ENCODE measurements at places on chromosomes 1 and 21. TPM values are rescaled to one million over a fixed set of nuclear protein-coding genes. Genes with fewer than 3 reads are reported as not detected.
A peak's percentile ranks its signal among the peaks of the same experiment; 100 is the strongest.

The SH2D1B gene
- not detected for total RNA-seq

DNA sequence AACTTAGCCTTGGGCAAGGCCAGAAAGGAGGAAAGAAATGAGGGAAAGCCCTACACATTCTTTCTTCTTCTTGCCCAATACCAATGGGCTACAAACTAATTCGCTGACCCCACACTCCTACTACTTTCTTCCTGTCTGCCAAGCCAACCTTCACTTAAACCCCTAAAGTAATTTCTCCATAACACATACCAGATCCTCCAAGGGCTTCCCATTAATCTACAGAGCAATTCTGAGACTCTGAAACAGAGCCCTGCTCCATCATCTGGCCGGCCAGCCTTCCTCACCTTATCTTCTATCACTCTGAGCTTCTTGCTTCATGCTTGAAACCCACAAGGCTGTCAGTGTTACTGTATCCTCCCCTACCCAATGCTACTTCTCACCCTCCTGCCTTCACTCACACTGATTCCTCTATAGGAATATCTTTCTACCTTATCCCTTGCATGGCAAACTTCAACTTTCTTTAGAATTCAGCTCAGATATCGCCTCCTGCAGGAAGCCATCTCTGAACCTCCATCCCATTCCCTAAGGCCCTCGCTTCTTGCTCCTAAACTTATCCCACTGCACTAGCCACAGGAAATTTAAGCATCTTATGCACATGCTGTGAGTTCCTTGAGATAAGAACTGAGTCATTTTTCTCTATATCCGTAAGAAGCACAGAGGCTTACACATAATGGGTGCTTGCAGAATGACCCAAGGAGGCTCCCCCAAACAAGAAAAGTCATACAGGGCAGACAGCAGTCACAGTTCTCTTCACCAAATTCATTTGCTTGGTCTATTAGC lies 81.9 kb downstream of the JAK1 start:
- DNase-seq, result no peak

The C1QB gene
- total RNA-seq, result 131 TPM

- peak; percentile 28 for DNase-seq
Measured at GRCh38 chr1:55375617-55376258, 160.6 kb upstream of the USP24 start.

DNA sequence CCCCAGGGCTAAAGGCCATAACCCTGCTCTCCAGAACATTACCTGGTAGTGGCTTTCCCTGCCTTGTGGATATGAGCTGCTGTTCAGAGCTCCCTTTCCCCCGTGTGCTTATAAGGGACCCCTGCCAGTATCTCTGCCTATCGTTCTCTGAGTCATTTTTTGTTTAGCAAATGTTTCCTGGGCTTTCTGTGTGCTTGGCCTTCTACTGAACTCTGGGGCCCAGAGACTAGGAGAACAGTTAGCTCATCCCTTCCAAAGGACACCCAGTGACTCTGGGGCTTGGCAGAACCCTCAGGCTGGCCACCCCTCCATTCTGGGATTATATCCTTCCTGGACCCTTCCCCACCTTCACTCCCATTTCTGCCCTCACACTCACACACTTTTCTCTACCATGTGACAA lies 80.8 kb upstream of the POU3F1 start:
- no peak for DNase-seq

GRCh38 chr1:21307663-21308305 lies 17.5 kb upstream of the ECE1 start:
- no peak for DNase-seq

DNA sequence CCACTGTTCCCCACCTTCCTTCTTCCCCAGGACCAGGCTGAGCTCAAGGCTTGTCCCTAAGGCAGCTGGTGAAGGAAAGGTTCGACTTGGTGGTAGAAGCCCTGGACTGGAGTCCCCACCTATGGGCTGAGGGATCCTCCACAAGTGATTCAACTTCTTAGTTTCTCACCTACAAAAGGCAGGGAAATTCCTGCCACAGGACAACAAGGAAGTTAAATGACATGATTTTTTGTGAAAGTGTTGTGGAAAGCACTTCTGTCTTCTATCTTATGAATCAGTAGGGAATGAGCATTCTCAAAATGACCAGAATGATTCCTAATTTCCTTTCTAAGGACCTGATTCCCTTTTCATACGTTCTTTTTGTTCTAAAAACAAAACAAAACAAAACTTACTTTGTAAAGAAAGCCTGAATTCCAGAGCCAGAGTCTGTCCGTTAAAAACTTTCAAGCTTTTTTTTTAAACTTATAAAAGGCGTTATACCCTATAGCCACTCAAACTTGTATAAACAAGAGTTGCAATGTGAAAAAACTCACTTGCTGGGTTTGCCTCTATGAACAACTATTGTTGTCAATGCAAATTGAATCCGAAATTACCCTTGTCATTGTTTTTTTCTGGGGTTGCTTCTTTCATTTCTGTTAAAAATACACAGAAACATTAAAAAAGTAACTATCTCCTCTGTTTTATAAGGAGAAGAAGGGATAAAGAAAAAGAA lies 12.2 kb downstream of the KCNJ15 start:
- no peak for DNase-seq

DNA sequence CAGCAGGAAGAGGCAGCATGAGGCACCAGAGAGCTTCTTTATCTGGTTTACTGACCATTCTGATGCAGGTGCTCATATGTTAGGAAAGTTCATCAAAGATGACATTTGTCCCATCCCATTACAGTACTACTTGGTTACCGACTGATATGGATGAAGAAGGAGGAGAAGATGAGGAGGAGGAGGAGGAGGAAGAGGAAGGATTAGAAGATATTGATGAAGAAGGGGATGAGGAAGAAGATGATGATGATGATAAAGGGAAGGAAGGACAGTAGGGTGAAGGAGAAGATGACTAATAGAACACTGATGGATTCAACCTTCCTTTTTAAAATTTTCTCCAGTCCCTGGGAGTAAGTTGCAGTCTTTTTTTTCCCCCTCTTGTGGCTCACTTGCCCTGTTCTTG lies 45.1 kb downstream of the ABL2 start:
- no peak for DNase-seq

The LRRC53 gene
- not detected for total RNA-seq

The C1orf185 gene
- total RNA-seq, result not detected

The CLCNKA gene
- 2.4 TPM for total RNA-seq

- DNase-seq, result no peak
Measured at GRCh38 chr21:40129809-40130208, 262.6 kb downstream of the PCP4 start.

The CFHR4 gene
- total RNA-seq, result not detected

DNA sequence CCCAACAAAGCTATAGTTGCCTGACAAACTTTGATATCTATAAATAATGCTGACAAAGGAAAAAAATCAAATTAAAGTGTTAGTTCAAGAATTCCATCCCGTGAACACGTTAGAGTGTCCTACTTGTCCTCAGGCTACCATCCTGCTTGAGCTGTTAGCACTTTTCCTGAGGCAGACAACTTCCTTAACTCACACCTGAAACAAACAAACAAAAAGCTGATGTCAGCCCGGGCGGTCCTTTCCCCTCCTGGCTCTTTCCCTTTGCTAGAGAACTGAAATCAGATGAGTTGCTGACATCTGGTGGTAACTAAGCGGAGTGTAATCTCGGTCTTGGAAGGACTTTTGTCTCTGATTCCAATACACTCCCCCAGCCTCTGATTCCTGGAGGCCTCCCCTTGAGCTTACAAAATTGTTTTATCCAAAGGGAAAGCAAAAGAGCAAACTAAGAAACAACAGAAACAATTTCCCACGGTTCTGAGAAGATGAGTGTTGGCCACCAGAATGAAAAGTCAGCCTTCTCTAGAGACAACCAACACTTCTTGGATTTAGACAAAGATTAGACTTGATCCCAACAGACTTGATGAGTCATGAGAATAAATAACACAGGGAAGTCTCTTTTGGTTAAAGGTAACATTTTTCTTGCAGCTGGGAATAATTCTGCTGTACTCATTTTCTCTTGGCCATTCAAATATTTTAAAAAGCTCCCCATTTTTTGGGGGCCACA lies 135.4 kb downstream of the PROX1 start:
- peak; percentile 43 for DNase-seq

DNA sequence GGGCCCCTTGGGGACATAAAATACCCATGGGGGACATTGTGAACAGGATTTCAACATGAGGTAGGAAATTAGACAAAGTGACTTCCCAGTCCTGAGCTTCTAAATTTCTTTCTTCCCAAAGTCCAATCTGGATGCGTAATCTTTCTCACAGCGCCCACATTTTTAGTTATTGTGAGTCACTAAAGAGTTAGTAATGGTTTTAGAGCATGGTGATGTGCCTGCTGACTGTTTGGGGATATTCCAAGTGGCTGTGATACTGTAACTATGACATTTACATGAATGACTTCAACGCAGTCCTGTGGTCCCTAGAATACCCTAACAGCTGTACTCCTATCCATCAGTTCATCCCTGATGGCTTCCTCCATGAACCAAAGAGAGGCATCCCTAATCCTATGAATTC lies 224.0 kb upstream of the COA6 start:
- no peak for DNase-seq

DNA sequence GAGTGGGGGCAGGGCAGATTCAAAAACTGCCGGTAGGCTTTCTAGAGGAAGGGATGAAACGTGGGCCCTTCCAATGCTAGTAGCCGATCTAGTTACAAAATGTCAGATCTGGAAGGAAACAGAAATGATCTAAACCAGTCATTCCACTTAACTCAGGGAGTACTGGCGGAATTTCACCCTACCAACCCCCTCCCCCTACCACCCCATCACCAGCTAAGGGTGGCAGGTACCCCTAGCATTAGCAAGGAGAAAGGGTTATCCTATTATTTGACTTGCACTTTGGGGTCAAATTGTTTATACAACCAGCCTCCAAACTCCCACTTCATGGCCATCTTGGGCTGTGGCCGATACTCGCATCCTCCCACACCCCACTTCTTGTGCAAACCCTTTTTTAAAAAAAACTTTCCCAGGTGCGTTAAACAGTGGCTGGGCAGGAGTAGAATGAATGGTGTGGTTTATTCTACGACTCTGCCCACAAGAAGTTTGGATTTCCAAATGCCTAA lies 644 bp upstream of the MRPL24 start:
- no peak for DNase-seq

The TDRD5 gene
- 0.10 TPM for total RNA-seq

The PPM1J gene
- total RNA-seq, result 3.2 TPM

DNA sequence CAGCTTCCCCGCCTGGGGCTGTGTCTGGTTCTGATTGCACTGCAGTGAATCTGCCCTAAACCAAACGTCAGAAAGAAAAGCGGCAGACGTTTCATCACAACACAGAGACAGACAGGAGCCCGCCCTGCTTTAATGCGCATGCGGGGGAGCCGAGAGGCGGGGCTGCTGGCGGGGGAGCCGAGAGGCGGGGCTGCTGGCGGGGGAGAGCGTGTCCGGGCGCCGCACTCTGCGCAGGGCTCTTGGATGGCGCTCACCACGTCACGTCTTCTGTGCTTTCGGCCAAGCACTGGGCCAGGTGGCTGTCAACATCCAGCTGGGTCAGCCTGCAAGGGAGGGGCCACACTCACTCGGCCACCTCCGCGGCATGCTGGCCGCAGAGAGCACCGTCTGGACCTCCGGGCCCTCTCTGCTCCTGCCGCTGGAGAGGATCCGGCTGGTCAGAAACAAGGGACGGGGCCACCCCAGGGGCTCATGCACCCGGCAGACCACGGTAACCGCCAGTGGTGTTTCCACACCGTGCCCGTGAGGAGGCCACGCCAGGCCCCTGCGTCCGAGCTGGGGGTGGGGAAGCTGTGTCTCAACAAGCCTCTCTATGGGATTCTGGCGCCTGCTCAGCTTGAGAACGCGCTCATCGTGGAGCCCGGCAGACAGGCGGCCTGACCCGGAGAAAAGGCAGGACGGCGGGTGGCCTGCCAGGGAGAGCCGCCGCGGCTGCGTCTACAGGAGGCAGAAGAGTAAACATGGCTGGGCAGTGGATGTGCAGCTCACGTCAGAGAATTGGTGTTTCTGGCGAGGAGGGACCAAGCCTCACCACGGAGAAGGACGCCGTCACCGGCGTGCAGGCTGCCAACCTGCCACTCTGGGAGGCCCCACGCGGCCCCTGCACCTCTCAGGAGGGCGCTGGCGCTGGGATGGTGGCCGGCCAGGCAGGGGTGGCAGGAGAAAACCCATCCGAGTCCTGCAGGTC lies 4.8 kb downstream of the FAAP20 start:
- DNase-seq, result peak; percentile 96

DNA sequence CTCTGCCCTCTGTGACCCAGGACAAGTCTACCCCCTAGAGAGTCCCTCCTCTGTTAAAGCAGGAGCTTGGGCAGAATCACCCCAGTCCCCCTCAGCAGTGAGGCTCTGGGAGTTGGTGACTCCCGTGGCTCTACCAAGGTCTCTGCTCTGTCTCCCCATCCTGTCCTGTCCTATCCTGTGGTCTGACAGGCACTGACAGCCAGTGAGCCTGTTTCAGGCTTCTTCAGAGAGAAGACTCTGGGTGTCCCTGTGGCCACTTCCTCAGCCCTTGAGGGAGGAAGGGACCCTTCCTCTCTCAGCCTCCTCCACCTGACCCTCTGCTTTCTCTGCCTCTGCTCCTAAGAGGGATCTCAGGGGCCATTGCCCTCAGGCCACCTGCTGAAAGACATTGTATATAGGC lies 148.7 kb downstream of the FCRL5 start:
- no peak for DNase-seq

- no peak for DNase-seq
Measured at GRCh38 chr1:163672976-163673758, 351.4 kb downstream of the NUF2 start.
